ENCODE measurements at places on chromosomes 11 and 22. TPM values are rescaled to one million over a fixed set of nuclear protein-coding genes. Genes with fewer than 3 reads are reported as not detected.

The GRAMD1B gene
- total RNA-seq = 28.2 TPM

The TMEM86A gene
- 1.3 TPM for total RNA-seq

DNA sequence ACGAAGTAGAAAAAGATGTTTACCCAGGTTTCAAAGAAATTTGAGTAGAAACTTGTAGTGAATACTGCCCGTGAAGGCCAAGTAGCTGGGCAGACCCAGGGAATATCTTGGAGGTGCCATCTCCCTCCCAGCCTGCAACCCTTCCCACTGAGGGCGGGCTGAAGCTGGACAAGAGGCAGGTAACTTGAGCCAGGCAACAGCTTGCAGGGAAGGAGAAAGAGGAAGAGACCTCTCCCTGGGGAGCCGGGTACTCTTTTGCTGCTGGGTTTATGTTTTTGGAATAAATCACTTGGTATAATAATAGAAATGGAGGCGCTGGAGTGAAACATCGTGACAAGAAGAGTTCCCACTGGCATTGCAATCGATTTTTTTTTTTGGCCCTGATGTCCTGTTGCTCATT, 49.4 kb upstream of the JAM3 start:
- no peak for DNase-seq
- no peaks in the 10 kb centered on the region for H3K4me1 ChIP-seq
- H3K36me3 ChIP-seq = no peaks in the 10 kb centered on the region
- no peak overlapping the region for H3K4me3 ChIP-seq
- H3K27me3 ChIP-seq = no peaks in the 10 kb centered on the region

GRCh38 chr22:20750461-20751184, 23.3 kb upstream of the SERPIND1 start:
- H3K4me1 ChIP-seq = no peaks in the 10 kb centered on the region
- H3K36me3 ChIP-seq = peaks cover 43% of the 10 kb centered on the region
- no peak overlapping the region for H3K27ac ChIP-seq
- DNase-seq = no peak
- no peak overlapping the region for H3K4me3 ChIP-seq

DNA sequence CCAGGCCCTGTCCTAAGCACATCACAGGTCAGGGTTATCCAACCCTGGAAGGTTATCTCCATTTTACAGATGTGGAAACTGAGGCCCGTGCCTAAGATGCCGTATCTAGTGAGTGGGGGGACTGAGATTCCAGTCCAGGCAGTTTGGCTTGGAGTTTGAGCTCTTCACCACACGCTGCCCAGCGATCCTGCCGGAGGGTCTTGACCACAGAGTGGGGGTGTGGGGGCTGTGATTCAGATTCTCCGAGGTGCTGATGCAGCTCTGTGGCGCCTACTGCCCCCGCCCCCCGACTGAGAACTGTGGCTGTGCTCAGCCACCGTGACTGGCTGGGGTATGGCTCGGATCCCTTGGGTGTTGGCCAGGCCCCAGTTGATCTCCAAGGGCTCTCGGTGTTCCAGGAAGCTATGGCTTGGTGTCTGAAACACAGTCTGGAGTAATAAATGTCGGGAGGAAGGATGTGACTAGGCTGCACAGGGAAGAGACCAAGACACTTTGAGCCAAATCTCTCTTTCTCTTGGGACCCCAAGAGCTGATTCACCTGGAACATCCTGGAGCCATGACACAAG, 60.6 kb upstream of the RASD2 start:
- H3K27ac ChIP-seq = no peak overlapping the region
- no peak overlapping the region for H3K4me3 ChIP-seq
- DNase-seq = no peak
- no peaks in the 10 kb centered on the region for H3K4me1 ChIP-seq
- no peaks in the 10 kb centered on the region for H3K27me3 ChIP-seq

The YPEL1 gene
- total RNA-seq = 2.4 TPM

The BACE1 gene
- total RNA-seq = 2.5 TPM

- no peak overlapping the region for H3K27ac ChIP-seq
- peaks cover 9% of the 10 kb centered on the region for H3K4me1 ChIP-seq
- no peak for DNase-seq
- H3K36me3 ChIP-seq = peaks cover 46% of the 10 kb centered on the region
- no peaks in the 10 kb centered on the region for H3K27me3 ChIP-seq
Observed at GRCh38 chr11:121514432-121515334, 61.9 kb upstream of the SORL1-AS1 start.

DNA sequence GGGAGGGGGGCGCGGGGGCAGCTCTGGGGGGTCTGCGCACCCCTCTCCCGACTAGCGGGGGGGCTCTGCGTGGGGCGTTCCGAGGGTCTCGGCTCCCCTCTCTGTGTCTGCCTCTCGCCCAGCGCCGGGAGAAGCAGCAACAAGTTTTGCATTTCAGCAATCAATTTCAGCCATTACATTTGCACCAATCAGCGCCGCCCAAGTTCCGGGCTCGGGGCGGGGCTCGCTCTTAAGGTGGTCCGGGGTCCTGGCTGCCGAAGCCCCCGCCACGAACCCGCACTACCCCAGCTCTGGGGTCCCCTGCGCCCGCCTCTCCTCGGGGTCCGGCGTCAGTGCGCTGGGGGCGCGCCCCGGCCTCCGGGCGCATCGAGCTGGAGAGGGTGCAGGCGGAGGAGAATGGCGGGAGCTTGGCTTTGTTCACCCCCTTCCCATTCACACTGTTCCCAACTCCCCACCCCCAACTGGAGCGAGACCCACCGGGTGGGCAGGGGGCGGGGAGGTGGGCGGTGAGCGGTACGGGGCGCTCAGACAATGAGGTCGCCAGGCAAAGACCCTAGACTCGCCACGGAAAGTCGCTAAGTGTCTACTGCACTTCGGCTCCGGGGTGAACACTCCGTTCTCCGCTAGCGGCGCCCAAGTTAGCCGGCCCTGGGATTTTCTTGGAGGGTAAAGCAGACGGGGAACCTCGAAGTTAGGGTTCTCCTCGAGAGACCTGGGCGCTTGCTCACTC, at the start of gene MN1:
MN1 (minus strand) TSS at position 141 of the 730 bp plus-strand sequence. CDS start 1,213 bp downstream, outside the sequence.
- DNase-seq = peak; percentile 32
- peaks cover 19% of the 10 kb centered on the region for H3K27me3 ChIP-seq
- no peak within 1 kb of the TSS for H3K27ac ChIP-seq
- peak within 1 kb of the TSS; percentile 65 for H3K4me3 ChIP-seq
- H3K36me3 ChIP-seq = no peaks in the 10 kb centered on the region
- H3K4me1 ChIP-seq = peaks cover 9% of the 10 kb centered on the region

The NNMT gene
- total RNA-seq = not detected

DNA sequence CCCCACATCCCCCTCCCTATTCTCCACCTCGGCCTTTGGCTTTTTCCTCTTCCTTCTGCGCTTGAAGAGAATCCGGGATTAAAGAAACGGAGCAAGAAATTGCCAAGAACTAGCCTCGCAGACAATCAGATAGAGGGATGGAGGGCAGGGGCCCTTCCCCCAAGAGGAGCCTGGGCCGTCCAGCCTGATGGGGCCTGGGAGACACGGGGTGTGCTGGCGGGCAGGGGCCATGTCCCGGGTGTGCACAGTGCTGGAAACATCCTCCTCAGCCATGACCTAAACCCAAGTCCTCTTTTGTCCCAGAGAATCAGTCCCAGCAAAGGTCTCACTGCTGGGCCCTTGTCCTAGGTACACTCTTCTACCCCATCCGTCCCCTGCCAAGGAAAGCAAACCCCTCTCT, 47.7 kb upstream of the LMO1 start:
- H3K27ac ChIP-seq = no peak overlapping the region
- no peak for DNase-seq
- H3K4me3 ChIP-seq = no peak overlapping the region
- no peaks in the 10 kb centered on the region for H3K36me3 ChIP-seq

DNA sequence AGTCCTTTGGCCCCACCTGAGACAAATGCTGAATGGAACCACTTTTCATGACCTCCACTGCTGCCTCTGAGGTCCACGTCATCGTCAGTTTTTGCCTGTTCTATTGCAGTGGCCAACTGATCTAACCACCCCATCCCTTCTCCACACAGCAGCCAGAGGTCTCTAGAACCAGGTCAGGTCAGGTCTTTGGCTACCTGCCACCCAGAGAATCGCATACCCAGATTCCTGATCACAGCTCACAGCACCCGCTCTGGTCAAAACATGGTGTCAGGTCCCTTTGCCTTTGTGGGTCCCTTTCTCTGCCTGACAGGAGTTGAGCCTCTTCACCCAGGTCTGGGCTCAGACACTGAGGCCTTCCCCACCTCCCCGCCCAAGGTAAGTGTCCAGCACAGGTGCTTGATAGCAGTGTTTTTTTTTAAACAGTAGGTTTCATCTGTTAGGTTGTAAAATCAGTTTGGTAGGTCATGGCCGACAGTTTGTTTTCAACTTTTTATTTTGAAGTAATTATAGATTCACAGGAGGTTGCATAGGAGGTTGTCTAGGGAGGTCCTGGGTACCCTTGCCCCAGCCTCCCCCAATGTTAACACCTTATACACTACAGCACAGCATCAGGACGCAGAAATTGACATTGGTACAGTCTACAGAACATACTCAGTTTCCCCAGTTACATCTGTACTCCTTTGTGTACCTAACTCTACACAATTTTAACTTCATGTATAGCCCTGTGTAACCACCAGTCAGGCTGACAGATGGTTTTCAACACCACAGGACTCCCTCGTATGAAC, 6.9 kb downstream of the C22orf39 start:
- peaks cover 24% of the 10 kb centered on the region for H3K36me3 ChIP-seq
- peaks cover 6% of the 10 kb centered on the region for H3K4me1 ChIP-seq
- no peak for DNase-seq
- H3K27ac ChIP-seq = no peak overlapping the region

The APOBEC3C gene
- total RNA-seq = 138 TPM

DNA sequence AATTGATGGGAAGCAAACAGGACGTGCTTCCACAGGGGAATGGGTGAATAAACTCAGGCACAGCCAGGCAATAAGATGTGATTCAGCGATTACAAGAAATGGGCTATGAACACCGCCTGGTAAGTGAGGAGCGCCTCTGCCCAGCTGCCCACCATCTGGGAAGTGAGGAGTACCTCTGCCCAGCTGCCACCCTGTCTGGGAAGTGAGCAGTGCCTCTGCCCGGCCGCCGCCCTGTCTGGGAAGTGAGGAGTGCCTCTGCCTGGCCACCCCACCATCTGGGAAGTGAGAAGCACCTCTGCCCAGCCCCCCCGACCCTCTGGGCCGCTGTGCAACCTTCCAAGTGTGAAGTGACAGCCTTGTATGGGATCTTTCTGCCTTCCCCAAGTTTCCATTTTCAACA, 73.2 kb upstream of the PRR5 start:
- H3K4me3 ChIP-seq = no peak overlapping the region
- peaks cover 16% of the 10 kb centered on the region for H3K4me1 ChIP-seq
- DNase-seq = no peak

DNA sequence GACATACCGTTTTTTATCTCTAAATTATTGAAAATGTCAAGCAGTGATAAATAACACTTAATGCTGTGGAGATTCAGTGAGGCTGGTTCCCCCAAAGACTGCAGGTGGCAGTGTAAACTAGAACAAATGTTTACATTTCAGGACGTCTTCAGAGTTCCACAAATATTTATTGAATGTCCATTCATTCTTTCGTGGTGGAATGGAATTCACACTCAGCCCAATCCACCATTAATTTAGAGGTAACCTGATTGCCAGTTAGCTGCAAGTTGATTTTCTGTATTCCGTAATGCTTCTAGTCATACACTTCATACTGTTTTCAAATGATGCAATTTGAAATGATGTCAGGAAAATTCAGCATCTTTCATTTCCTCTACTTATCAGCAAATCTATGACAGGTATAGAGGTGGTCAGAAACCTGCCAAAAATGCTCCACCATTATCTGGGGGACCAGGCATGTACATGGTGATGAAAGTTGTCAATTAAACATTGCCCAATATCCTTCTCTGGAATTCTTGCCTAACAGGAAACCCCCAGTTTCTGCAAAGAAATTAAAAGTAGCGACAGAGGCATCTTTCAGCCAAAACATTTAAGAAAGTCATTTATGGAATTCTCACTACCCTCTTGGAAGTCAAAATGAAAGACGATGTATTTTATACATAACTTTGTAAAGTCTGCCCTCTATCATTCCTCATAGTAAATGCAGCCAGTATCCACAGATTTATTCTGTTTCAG, 94.3 kb upstream of the BMAL1 start:
- peaks cover 5% of the 10 kb centered on the region for H3K4me1 ChIP-seq
- no peaks in the 10 kb centered on the region for H3K36me3 ChIP-seq
- H3K4me3 ChIP-seq = no peak overlapping the region
- DNase-seq = no peak

- H3K36me3 ChIP-seq = no peaks in the 10 kb centered on the region
- no peak for DNase-seq
- H3K4me1 ChIP-seq = no peaks in the 10 kb centered on the region
- no peak overlapping the region for H3K27ac ChIP-seq
- no peak overlapping the region for H3K4me3 ChIP-seq
Observed at GRCh38 chr11:5553343-5553742, 5.0 kb upstream of the OR52H1 start.

The TEX54 gene
- total RNA-seq = not detected

DNA sequence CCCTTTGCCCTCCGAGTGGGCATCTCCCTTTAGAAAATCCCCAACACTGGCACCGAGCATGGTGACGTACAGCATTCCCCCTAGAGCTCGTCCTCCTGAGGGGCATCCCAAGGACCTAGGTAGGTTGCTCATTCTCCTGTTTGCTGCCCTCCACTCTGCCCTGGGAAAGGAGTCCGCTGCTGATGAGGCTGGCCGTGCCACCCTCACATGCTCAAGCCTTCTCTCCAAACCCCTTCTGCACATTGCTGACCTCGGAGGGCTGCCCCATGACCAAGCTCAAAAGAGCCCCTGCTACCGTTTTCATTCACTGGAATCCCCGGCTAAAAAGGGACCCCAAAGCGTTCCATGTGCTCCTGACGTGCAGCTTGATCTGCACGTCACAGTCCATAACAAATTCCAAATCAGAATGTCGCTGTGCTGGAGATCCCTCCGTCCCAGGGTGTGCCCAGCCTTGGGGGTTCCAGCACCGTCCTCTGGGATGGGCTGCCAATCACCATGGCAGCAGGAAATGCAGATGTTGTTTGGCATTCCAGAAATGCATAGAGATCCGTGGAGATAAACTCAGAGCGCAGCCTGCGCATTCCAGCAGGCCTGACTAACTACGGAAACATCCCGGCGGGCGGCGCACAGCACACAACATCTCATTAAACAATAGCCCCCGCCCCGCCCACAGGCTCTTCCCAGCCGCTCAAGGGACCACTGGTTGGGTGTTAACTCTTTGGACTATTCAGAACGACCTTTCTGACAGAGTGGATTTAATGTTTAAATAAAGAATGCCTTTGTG, 26.3 kb upstream of the GNB1L start:
- no peaks in the 10 kb centered on the region for H3K36me3 ChIP-seq
- H3K27ac ChIP-seq = no peak overlapping the region
- no peaks in the 10 kb centered on the region for H3K27me3 ChIP-seq
- no peak for DNase-seq
- H3K4me3 ChIP-seq = no peak overlapping the region

The UBQLN3 gene
- not detected for total RNA-seq
